HS-5 (cell line): ENCODE measurements at places on chromosomes 7 and 10.

DNA sequence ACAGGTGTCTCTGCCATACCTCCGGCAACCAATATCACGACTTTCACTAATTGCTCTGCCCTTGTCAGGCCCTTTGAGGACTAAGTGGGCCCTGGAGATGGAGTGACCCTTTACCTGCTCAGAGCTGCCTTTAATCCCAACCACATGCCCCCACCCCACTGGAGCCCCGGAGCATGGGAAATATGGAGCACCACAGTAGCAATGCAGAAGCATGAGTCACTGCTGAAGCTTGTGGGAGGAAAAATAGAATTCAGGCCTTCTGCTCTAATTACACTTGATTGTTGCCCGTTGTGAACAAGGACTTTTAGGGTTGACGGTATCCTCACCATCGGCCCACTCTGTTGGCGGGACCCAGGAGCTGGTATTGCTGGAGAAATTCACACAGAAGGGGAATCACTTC, 52.5 kb upstream of the FRMD4A start:
- no peak for DNase-seq

GRCh38 chr7:127959770-127960169, 71.5 kb downstream of the LRRC4 start:
- DNase-seq: no peak

GRCh38 chr10:69864321-69864720, 62.6 kb downstream of the COL13A1 start:
- DNase-seq: peak; percentile 88

DNA sequence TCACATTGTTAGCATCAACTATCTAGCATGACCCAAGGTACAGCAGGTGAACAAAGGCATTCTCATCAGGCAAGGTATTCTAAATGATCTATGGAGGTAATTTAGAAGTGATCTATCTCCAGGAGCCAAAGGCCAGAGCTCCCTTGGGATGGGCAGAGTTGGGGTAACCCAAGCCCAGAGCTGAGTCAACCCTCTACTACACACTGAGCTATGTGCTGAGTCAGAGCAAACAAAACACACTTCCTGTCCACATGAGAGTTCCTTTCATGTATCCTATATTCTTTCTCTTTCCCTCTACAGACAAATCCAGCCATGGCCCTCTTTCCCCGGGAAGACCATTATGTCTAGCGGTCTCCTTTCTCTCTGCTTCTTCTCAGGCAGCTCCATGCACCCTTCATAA, 68.2 kb upstream of the AGK start:
- DNase-seq: no peak

DNA sequence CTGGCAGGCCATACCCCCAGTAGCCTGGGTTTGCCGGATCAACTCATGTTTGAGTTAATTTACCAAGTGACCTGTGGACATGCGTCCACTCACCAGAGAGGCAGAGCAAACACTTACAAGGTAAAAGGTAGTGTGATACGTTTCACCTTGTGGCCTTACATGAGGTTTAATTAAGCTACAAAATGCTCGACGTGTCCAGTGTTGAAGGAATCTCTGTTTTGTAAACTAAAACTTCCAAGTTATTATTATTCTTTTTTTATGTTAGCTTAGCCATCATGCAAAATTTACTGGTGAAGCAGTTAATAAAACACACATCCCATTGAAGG, 42.9 kb downstream of the RGS10 start:
- no peak for DNase-seq

DNA sequence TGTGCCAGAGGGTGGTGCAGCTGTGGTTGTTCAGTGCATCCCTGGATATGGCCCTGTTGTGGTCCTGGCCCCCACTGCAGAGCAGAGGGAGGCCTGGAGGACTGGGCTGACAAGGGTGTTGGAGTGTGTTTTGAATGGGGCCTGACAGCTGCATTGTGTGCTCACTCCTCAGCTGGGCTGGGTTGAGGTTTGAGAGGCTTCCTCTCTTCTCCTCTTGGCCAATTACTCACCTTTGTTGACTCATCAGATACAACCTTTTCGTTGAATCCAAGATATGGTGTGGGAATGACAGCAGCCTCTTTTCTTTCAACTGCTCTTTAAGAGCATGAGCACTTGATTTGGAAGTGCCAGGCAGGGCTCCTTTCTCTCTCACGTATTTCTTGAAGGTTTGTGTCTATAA, 228.5 kb upstream of the COBL start:
- no peak for DNase-seq

DNA sequence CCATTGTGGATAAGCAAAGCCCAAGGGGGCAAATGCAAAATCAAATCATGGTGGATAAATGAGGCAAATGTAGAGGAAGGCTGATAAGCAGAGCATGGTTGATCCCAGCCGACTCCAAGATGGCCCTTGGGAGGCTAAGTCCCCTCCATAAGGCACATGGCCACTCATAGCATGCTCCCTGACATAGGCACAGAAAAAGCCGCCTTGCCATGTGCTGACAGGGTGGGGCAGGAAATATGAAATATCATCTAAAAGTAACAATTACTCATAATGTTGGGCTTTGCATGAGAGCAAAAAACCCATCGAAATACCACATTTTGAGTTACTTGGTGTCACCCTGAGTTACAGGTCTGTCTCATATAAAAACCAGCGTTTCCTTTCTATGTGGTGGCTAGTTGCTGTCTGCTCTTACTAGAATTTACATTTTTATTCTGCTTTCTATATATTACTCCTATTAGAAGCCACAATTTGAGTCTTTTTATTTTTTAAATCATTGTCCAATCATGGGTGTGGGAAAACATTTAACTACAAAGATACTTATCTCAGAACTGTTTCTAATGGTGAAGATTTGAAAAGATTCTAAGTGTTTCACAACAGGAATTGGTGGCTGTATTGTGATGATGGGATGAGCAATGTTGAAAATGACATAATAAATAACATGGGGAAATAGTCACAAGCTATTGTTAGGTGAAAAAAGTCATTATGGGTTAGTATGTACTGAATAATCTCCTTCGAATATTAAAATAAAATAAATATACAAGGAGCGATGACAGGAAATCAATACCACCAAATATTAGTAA, 102.7 kb downstream of the CUBN start:
- peak; percentile 61 for DNase-seq

DNA sequence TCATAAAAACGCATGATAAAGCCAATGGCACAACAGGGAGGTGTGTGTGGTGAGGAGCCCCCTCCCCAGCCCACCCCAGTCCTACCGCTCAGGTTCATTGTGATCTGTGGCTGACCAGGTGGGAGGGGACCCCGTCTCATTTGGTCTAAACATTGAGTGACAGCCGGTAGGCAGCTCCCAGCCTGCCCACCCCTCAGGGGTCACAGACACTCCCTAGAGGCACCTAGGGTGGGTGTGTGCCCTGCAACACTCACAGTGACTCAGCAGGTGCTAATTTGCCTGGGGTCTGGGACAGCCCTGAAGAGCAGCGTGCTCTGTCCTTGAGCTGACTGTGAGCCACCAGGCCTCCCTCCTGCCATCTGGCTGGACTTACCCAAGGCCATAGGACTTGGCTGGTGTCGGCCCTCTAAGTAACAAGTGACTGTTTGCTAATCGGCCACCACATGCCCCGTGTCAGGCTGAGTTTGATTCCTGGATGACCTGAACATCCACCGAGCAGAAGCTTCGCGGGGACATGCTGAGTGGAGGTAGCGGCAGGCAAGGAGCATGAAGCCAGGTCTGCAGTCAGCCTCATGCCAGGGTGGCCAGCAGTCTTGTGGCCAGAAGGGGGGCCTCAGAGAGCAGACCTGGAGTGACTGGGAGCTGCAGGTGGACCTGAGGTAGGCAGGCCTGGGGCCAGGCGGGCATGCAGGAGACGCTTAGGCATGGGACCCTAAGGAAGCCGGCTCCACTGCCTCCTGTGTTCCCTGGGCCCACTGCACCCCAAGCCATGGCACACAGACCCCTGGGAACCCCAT, 282.3 kb upstream of the SHH start:
- DNase-seq: no peak

- DNase-seq: no peak
Measured at GRCh38 chr7:50599385-50599784, 34.2 kb upstream of the DDC start.

DNA sequence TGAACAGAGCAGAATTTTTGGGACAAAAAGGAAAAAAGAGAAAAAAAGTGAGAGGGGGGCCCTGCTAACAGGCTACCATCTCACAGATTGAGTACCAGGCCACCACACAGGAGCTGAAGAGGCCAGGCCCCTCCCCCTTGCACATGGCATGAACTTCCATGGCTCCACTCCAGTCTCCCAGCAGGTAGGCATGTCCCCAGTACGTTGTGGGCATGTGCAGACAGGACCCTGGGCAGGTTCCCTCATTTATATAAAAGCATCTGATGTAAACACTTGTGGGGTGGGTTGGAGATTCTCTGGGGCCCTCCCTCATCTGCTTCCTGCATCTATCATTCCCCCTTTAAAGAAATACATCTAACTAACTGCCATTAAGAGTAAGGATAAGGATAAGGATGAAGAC, 45.0 kb upstream of the AKR1C1 start:
- no peak for DNase-seq

DNA sequence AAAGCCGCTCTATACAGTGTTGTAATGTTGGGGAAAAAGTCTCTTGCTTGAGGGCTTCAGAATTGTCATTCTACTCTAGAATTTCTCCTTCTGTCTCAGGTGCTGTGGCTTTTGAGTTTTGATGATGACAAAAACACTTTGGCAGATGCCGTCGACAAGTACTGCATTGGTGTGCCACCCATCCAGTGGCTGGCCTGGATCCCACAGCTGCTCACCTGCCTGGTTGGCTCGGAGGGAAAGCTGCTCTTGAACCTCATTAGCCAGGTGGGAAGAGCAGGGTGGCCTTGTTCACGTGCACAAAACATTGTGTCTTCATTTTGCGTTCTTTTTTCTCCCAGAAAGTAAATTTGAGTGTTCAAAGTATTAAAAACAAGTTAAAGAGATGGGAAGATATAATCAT, 112.0 kb downstream of the TRRAP start:
- no peak for DNase-seq

- peak; percentile 15 for DNase-seq
Measured at GRCh38 chr7:91850455-91850854, 30.0 kb downstream of the MTERF1 start.

- peak; percentile 28 for DNase-seq
Measured at GRCh38 chr10:36675458-36675880, 449.9 kb upstream of the ANKRD30A start.

DNA sequence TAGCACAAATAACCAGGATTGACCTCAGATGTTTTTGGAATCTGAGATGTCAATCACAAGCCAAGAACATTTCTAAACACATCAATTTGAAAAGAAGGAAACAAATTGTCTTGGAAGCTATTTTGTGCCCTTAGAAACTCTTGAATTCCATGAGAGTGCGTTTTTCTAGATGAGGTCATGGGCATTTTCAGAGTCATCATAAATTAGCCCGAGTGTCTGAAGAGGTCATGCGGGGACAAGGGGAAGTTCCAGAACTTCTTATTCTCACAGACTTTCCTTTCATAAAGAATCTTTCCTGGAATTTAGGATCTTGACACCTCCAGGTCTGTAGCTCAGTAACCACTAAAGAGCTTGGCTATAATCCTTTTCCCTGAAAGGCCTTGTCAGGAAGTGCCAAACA, 28.2 kb downstream of the IL2RA start:
- DNase-seq: no peak

- DNase-seq: no peak
Measured at GRCh38 chr7:67918158-67918557, 921.5 kb downstream of the TYW1 start.

- no peak for DNase-seq
Measured at GRCh38 chr10:70729763-70730357, 55.3 kb downstream of the TBATA start.

DNA sequence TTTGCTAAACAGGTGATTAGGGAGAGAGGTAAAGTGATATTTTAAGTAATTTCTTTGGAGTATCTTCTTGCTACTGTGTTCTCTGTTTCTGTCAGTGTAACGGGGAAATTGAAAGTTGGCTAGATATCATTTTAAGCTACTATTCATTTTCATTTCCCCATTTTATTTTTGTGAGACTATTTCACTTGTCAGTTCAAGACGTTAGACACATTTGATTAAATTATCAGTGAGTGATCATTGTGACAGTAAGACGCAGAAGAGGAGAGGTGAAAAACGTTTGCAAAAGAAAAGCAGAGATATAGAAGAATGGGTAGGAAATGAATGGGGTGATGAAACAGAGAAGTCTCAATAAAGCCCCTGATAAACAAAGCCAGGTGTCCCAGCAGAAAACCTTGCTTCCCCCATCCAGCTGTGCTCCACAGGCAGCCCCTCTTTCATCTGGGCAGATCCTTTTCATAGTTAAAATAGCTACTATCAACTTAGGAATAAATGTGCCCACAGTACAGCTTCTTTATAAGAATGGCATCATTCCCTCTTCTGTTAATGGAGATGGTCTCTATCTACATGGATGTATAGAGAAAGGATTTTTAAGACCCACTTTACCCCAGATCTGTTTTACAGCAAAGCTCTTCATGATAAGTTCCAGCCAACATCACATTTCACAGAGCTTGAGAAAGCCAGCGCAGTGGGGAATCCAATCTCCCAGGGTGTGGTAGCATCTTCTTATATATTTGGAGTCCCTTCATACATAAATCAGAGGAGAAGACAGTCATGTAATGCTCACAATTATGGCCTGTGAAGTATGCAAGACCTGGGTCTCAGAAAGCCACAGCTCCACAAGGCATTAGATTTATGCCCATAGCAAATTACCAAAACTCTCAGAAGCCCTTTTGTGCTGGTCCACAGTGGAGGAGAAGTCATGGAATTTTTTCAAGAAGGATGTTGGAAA, 138.1 kb upstream of the ITGB1 start:
- DNase-seq: no peak

GRCh38 chr10:63115732-63116383, 17.3 kb upstream of the NRBF2 start:
- no peak for DNase-seq

DNA sequence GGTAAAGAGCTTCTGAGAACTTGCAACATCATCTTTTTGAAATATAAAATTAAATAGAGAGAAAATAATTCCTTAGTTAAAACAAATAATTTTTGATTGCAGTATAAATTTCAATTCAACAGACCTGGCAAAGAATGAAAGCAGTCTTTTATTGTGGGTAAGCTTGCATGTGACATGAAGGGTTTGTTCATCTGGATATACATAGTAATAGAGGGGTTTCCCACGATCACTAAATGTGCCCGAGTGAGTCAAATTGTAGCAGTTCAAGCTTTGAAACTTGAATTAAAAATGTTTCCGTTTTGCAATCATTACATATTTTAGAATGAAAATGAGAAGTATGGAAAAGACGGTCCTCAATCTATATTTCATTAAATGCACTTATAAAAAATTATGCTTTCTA, 658.4 kb upstream of the MBL2 start:
- no peak for DNase-seq

DNA sequence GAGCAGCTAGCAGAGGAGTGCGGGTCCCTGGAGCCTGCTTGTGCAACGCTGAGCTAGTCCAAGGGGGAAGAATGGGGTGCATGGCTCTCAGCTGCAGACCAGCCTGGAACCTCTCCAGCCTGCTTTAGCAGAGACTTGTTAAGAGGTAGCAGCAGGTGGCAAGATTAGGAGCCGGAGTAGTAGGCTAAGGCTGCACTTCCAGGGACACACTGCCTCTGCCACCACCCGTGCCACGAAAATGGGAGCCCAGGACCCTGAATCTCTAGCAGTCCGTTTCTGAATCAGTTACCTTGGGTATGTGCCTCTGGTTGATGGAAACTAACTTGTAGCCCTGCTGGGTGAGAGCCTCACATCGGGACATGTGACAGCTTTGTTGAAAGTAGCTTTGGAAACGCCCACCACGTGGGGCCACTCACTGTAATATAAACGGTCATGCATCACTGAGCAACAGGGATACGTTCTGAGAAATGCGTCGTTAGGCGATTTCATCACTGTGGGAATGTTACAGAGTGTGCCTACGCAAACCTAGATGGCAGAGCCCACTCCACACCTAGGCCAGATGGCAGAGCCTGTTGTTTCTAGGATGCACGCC, 25.9 kb downstream of the HTRA1 start:
- no peak for DNase-seq

- DNase-seq: no peak
Measured at GRCh38 chr10:103706762-103707161, 148.6 kb downstream of the SH3PXD2A start.
